ENCODE measurements at places on chromosomes 16 and 17. TPM values are rescaled to one million over a fixed set of nuclear protein-coding genes. Genes with fewer than 3 reads are reported as not detected.

DNA sequence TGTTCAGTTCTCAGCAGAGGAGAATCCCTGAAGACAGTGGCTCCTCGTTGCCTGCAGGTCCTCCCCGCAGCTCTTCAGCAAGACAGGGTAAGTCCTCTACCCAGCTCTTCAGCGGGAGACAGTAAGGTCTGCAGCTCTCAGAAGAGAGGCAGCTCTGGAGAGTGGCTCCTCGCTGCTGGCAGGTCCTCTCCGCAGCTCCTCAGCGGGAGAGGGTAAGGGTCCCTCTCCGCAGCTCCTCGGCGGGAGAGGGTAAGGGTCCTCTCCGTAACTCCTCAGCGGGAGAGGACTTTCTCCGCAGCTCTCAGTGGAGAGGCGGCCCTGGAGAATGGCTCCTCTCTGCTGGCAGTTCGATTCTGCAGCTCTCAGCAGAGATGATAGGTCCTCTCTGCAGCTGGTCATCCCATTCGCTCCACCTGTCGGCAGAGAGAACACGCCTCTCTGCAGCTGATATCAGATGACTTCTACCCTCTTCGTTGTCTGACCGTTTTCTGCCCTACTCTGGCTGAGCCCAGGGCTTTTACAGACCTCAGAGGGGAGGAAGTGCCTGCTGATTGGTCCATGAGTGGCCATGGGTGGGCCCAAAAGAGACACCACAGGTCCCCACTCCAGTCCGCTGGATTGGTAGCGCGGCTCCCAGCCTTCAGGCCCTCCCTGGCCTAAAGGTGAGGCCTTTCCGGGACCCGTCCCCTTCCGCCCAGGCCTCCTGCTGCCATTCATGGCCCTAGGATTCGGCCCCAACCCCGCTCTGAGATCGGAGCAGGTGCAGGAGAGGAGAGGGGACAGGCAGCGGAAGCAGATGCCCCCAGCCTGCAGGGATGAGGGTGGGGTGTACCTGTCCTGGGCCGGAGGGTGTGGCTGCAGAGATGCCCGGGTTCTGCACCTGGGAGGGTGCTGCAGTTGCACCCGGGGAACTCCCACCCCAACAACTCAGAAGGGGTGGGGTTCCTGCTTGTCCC, 11.9 kb upstream of the SHCBP1 start:
- DNase-seq = no peak

- DNase-seq = no peak
These were observed 8.2 kb upstream of the PHAF1 start for GRCh38 chr16:67101311-67102082.

The SLC13A5 gene
- not detected for total RNA-seq

GRCh38 chr17:77375108-77375916, 234.5 kb downstream of the SEC14L1 start:
- DNase-seq = no peak

DNA sequence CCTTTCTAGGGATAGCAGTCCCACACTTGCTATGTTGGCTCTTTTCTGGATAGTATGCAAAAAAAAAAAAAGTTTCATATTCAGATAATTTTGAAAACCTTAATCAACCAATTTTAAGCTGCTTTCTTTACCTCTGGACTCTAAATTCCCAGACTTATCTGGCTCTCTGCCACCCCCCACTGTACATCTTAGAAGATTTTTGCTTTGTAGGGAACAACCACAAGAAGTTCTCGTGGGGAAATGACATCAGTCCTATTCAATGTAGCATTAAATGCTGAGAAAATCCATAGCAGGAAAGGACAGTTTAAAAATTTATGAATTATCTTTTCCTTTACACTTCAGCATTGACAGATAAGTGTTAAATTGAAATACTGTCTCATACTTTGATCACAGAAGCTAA, 562.7 kb upstream of the HSBP1 start:
- no peak for DNase-seq

The ZCCHC14 gene
- 36.4 TPM for total RNA-seq

GRCh38 chr16:57559072-57559790, 16.8 kb downstream of the ADGRG5 start:
- DNase-seq = no peak

DNA sequence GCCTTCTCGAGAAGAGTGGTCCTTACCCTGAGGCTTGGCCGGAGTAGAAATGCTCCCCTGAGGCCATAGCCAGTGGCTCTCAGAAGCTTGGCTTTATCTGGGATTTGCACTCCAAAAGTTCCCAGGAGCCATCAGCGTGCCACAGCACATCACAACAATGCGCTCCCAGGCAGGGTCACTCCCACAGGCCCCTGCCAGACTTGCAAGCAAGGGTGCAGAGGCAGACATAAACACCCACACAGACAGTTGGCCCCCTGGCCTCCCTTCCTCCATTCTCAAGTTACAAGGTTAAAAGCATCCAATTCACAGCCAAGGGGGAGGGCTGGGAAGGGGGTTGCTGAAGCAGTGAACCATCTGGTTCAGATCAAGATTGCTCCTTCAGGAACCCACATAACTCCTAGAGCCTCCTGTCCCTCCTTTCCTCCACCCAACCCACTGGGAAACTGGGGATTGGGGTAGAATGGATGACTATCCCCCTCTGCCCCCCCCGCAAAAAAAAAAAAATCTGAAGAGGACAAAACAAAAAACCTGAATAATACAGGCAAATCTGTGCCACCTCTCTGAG, 1.8 kb downstream of the ST3GAL2 start:
- DNase-seq = no peak

The GLP2R gene
- total RNA-seq = 28.2 TPM

The G6PC1 gene
- 0.67 TPM for total RNA-seq

GRCh38 chr16:50972876-50973275, 178.2 kb downstream of the SALL1 start:
- DNase-seq = no peak

DNA sequence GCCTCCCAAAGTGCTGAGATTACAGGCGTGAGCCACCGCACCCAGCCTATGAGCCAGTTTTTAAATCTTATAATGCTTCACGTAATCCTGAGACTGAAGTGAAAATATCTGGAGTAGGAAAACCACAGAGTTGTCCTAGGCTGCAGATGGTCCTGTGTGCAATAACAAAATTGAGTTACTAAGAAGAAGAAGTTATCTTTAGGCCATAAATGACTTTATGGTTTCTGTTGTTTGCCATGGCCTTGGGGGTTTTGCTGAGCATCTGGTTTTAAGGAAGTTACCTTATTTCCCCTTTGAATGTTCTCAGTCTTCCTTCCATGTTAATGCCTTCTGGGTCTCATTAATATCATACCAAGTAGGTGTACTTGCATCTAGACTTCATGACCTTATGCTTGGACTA, 16.5 kb downstream of the NMT1 start:
- no peak for DNase-seq

The SLC16A3 gene
- total RNA-seq = 104 TPM

DNA sequence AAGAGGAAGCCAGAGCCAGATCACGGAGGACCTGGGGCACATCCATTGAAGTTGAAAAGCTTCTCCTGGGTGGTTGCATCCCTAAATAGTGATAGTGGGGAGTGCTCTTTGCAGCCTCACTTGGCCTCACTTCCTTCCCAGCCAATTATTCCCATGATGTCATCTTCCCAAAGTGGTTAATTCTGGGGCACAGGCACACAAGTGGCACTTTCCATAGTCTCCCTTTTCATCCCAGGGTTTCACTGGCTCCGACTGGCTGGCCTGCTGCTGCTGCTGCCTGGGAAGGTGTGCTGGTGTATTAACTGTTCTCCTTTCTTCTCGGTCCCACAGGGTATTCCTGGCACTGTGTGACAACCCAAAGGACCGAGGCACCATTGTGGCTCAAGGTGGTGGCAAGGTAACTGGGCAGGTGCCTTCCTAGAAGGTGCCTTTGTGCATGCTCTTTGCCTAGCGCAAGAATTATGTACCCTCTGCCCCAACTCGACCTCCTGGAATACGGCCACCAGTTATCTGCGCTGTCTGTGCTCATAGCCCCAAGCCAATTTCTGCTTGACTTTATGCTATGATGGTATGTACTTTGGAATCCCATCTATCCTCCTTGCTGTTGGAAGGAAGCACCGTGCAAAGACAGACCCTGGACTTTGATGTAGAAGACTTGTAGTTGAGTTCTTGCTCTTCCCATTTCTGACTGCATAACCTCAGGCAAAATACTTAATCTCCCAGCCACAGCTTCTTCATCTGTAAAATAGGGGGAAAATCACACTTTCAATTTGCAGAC, 18.4 kb downstream of the SLC35G3 start:
- no peak for DNase-seq

DNA sequence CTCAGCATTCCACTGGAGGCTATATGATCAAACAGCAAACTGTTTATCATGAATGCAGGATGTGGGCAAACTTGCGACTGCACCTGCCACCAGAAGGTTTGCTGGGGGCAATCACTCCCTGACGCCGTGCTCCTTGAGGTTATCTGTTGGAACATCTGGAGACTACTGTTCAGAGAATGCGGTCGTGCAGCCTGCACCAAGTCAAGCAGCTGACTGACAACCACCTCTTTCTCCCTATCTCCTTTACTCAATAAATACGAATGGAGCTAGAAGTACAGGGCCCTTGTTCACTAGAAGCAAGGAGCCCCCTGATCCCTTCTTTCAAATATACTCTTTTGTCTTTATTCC, 2101.2 kb downstream of the TP53TG3F start:
- no peak for DNase-seq

The FSCN2 gene
- total RNA-seq = 4.0 TPM

The ACACA gene
- 58.5 TPM for total RNA-seq

- DNase-seq = no peak
These were observed 3.2 kb upstream of the WNT3 start for GRCh38 chr17:46821482-46822387.

DNA sequence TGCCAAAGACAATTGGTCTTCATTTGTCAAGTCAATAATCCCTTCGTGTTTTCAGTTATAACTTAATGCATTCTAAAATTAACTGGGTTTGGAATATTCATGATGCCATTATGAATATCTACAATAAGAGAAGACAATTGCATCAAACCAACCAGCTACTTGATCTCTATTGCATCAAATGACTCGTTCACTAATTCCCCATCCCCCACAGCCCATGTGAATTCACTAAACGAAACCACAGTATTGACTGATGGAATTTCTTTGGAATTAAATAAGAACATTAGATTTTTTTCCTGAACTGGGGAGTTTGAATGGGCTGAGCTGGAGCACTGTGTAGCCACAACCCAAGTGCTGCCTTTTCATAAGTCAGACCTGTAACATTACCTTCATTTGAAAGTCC, 65.3 kb downstream of the HS3ST3B1 start:
- no peak for DNase-seq

Data from mucosa of descending colon (tissue), 3 donors.